ENCODE measurements at places on chromosomes 5 and 9. TPM values are rescaled to one million over a fixed set of nuclear protein-coding genes. Genes with fewer than 3 reads are reported as not detected.

The PCDHGB3 gene
- polyA plus RNA-seq = 2.5 TPM

- DNase-seq = no peak
These were observed 145.1 kb downstream of the MARCHF11 start for GRCh38 chr5:16034319-16035001.

The SOHLH1 gene
- polyA plus RNA-seq = not detected

DNA sequence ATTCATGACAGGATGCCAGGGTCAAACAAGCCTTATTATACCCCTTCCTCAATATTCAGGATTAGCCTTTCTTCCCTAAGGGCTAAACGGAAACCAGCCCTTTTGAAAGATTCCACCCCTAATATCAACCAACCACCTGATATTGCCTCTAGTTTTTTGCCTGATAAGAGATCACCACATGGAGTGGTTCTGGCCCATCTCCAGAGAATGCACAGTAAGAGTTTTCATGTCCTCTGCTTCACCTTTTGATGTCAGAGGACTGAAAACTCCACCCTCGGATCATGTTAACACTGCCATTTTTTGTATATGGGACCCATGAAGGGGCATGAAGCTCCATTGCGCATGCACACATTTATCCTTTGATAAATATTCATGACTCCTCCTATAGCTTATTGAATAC lies 5.8 kb upstream of the LNPEP start:
- no peak for DNase-seq

The ZDHHC11 gene
- 11.1 TPM for polyA plus RNA-seq

GRCh38 chr5:135154197-135154596 lies 120.2 kb upstream of the PITX1 start:
- no peak for DNase-seq

The PPP3R2 gene
- polyA plus RNA-seq = 0.09 TPM

DNA sequence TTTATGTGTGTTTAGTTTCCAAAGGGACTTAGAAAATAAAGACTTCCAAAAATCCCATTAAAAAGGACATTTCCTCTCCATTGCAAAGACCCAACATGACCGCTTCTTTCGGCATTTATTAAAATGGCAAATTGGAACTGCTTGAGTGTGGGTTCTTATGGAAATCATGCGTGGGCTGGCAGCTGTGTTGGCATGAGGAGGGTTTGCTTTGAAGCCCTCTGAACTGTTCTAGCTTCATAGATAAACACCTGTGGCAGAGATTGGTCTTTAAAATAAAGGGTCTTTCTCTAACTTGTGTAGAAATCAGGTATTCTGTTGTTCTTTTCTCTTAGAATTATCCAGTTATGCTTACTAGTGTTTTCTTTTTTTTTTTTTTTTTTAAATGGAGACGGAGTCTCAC lies 55.9 kb upstream of the TEX48 start:
- DNase-seq = no peak

The PWWP2A gene
- polyA plus RNA-seq = 30.9 TPM

GRCh38 chr9:14031810-14032209 lies 282.1 kb downstream of the NFIB start:
- no peak for DNase-seq

The SLC34A1 gene
- polyA plus RNA-seq = 115 TPM

- DNase-seq = no peak
These were observed 1.4 kb downstream of the TUBB4B start for GRCh38 chr9:137242269-137243203.

- peak; percentile 36 for DNase-seq
These were observed 18.2 kb downstream of the S100Z start for GRCh38 chr5:76867827-76868693.

DNA sequence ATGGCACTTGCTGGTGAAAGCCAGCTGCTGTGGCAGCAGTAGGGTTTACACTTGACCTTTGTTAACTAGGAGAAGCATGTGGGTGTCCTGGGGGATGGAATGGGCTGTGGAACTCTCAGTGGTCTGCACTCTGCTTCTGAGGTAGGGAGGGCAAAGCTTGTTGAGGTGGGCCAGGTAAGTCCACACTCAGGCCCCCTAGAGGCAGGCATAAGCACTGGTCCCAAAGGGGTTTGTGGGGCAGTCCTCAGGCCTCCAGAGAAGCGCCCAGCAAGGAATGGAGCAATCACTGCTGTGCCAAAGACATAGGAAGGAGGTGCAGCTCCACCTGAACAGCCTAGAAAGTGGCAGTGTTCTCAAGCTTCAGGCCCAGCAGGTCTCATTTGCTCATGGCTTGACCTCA lies 34.7 kb downstream of the INSL4 start:
- DNase-seq = no peak

- no peak for DNase-seq
These were observed 9.0 kb downstream of the MOCS2 start for GRCh38 chr5:53100606-53101005.

- DNase-seq = no peak
These were observed 38.8 kb downstream of the OTP start for GRCh38 chr5:77599679-77600078.
